ENCODE measurements at places on chromosomes 3 and 15.

DNA sequence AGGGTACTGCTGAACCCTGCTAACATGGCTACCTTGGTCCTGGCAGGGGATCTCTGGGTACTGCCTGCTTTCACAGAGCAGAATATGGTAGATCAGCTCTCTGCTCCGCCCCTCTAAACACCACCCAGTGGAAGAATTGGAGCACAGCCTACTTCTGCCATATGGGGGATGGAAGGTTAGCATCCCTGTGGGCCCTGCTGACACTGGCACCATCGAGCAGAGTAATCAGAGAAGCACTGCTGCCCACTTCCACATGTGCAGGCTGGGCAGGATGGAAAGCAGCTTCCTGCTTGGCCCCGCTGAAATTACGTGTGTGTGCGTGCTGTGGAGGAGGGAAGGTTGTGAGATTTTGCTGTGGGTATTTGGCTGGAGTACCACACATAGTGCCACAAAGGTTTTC lies 24.8 kb downstream of the CCR1 start:
- no peak for DNase-seq

DNA sequence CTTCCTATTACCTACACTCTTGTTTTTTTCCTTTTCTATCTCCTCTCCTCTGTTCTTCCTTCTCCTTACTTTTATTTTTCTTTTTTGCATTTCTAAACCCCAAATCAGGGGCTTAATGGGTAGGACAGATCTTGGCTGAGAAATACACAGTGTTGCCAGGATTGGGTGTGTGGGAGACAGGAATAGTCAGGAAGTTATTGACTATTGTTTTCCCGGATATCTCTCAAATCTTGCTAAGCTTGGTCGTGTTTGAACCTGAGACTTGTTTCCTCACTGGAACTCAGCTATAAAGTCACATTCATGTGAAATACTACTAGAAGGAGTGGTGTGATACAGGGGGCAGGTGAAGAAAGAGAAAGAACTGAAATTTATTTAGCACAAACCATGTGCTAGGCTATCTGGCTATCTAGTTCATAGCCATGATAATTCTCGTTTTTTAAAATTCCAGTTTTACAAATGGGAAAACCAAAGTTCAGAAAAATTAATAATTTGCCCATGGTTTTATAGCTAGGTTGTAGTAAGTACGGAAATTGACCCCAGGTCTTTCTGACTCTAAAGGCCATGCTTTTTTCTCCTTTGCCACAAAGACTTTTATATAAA lies 343.2 kb upstream of the UMPS start:
- DNase-seq, result no peak

DNA sequence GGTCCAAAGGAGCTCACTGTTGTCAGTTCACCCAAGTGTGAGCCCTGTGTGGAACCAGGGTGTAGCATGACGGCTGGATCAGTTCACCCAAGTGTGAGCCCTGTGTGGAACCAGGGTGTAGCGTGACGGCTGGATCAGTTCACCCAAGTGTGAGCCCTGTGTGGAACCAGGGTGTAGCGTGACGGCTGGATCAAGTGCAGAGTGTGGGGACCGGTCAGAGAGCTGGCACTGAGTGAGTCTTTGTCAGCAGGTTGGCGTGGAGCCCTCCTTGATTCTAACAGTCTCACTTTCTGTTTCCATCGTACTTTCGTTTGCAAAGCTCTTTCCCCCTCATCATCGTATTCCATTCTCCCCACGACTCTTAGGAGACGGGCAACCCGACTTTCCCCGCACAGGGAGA lies 57.9 kb upstream of the DLG1 start:
- no peak for DNase-seq

- no peak for DNase-seq
Observed at GRCh38 chr15:93428150-93428549, 339.1 kb upstream of the RGMA start.

GRCh38 chr3:117630469-117630868 lies 920.9 kb downstream of the TUSC7 start:
- no peak for DNase-seq

GRCh38 chr3:34956511-34956910 lies 682.8 kb upstream of the ARPP21 start:
- DNase-seq, result no peak

DNA sequence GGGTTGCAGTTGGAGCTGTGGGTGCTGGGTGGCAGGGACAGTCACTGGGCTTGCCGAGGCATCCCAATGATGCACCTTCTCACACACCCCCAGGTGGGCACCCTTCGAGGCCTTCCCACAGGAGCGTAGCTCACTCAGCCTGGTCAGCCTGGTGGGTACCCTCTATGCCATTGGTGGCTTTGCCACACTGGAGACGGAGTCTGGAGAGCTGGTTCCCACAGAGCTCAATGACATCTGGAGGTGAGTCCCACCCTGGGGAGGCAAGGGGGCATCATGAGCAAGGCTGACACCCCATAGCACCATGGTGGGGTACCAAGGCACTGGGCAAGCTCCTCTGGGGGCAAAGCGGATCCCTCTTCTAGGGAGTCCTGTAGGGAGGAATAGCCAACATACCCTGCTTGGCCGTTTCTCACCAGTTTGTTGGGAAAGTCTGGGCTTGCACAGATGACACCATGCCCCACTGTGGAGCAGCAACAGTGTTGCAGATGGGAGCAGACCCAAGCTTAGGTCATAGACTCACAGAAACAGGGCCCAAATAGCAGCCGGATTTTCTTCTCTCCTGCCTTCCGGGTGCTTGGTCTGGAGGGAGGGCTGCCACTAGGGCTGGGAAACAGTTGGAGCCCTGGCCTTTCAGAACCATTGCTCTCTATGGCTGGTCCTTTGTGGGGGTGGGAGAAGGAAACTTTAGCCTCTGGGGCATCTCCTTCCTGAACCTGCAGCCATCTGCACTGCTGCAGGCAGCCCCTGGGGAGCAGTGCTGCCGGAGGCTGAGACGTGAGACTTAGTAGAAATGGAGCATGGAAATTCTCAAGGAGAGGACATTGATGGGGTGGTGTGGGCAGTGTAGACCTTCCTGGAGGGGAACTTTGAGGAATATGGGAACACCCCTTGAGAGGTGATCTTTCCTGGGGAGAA lies 5.7 kb downstream of the KLHL40 start:
- DNase-seq, result no peak

GRCh38 chr3:110414855-110415254 lies 656.8 kb upstream of the NECTIN3 start:
- peak; percentile 30 for DNase-seq

GRCh38 chr3:37949866-37950265 lies 40.7 kb upstream of the VILL start:
- no peak for DNase-seq

DNA sequence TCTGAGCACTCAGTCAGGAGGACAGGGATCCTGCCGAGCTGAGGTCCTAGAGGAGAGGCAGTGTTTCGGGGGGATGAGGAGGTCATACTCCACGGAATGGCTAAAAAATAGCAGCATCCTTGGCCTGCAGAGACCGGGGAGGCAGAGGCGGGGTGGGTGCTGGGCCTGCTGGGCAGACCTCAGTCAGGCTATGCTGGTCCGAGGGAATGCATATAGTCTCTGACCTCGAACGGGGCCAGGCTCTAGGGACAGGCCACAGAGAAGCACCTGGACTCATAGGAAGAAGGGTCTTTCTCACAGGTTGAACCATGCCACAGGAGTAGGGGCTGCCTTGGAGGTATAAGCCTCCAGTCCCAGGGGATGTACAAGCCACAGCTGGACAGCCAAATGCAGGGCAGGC lies 14.0 kb upstream of the SKIC8 start:
- DNase-seq, result no peak

DNA sequence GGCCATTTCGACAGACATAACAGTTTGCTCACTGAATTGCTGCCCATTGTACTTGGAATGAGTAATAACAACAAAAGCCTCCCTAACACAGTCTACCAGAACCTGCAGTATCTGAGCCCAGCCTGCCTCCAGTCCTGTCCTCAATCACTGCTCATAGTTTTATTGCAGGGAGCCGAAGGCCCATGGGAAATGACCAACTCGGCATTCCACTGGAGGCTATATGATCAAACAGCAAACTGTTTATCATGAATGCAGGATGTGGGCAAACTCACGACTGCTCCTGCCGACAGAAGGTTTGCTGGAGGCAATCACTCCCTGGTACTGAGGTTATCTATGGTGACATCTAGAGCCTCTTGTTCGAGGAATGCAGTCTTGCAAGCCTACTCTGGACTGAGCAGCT lies 46.3 kb downstream of the LSM3 start:
- no peak for DNase-seq

DNA sequence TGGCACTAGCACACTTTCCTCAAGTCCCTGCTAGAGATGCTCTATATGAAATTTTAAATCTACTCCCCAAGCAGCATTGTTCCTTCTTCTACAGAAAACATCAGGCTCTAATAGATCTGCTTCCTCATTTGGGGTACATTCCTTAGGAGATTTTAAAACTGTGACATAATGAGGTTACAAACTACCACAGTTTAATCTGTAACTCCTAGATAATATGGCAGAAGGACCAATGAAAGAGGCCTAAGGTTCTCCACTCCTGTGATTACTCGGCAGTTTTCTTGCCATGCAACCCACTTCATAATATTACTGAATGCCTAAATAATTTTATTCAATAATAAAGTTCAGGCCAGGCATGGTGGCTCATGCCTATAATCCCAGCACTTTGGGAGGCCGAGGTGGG lies 16.1 kb downstream of the ZNF106 start:
- no peak for DNase-seq

DNA sequence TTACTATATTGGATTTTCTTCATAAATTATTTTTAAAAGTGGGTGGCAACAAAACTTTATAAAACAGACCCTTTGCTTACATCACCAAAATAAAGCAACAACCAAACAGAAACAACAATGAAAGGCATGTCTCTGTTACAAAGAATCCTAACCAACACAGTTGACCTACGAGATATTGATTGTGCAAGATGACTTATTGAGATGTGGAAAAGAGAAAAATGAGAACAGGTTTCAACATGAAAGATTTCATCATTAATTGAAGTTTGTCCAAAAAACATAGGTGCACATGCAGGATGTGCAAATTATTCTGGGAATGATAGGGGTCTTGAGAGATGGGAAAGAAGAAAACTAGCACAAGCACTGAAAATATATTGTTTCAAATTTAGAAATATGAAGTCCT lies 9.0 kb downstream of the GMNC start:
- DNase-seq, result no peak

DNA sequence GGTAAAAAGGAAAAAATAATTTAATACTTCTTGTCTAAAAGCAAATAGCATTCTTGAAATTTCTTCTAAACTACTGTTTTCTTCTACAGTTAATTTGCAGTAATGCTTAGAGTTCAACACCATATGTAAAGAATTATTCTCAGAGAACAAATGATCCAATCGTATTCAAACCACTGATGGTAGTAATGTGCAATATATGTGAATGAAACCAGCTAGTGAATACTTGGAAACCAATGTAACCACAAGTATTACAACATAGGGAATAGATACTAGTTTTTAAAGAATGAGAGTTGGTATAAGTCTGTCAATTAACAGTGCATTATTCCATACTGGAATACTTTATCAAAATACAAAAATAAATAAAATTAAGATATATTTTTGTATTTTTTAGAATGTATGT lies 850.0 kb downstream of the DIPK2A start:
- DNase-seq, result peak; percentile 19

GRCh38 chr3:186476044-186476468 lies 68.1 kb downstream of the CRYGS start:
- DNase-seq, result no peak

- no peak for DNase-seq
Observed at GRCh38 chr15:64532521-64533315, 72.3 kb downstream of the ZNF609 start.

GRCh38 chr3:193310914-193311723 lies 67.4 kb downstream of the ATP13A5 start:
- DNase-seq, result no peak

DNA sequence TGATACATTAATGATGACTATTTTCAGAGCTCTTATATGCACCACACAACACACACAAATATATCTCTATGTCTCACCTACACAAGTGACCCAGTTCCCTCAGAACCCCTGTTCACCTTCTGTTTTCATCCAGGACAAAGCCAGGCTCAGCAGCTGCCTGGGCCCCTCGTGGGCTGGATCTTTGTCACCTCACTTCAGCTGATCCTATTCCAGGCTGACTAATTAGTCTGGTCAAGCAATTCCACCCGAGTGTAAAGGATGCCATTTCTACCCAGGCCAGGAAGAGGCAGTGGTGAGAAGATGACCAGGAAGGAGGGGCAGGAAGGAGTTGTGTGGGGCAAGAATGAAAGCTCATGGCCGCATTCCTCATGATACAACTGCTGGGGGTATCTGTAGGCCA lies 62.3 kb downstream of the DHX30 start:
- no peak for DNase-seq

DNA sequence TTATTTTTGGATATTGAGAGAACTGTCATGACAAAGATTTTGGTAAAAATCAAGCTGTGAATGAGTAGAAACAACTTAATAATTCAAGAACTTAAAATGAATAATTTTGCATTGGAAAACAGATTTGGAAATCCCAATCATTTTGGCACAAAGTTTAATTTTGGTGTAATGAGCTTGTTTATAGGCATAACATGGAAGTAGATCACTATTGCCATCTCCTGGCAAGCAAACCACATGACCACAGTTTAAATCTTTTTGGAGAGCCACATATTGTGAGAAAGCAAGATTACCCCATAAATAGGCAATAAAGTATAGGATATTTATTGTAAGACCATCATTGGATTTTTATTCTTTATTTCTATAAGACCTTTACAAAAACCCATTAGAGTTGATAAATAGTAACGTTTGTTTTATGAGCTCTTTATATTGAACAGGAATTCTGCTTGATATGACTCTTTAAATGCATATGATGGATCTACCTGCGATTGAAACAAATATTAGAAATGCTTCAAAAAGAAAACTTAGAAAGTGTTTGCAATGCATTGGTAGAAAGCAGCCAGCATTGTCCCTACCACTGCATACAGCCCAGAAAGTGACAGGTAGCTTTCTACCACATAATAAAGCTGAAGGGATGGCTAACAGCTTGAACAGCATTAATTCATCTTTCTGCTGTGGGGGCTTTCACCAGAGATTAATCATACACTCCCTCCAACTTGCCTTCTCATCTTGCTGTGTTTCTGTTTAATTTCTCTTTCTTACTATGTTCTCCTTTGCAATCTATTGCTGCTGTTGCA lies 766.8 kb downstream of the TBL1XR1 start:
- no peak for DNase-seq
